ENCODE measurements at places on chromosomes 7 and 10.
A peak's percentile ranks its signal among the peaks of the same experiment; 100 is the strongest.

DNA sequence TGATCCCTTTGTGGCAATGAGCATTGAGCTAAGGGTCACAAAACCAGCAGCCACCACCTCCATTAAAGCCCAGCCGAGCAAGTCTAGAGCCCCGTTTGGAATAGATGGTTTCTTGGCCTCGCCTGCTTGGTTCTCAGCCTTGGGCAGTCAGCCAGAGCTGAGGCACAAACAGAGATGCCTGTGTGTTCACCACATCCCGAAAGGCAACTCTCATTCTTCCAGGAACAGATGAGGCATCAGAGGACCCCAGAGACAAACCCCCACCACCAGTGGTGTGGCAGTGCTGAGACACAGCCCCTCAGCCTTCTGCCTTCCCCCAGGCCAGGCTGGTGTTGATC, 203.3 kb upstream of the ZMIZ1 start:
- DNase-seq = no peak

DNA sequence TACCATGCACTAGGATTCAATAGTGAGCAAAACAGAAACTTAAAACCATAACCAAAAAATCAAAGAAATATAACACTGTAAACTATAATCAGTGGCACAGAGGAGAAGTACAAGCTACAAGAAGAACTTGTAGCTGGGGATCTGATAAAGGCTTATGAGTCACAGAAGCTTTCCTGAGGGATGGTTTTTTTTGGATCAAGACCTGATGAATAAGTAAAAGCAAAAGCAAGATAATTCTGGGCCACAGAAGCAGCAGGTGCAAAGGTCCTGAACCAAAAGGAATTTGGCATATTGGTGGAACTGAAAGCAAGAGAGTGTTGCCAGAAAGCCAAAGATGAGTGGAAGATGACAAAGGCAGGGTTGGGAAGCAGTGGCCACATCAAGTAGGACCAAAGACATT, 37.4 kb upstream of the BET1 start:
- DNase-seq = no peak

- DNase-seq = no peak
Observed at GRCh38 chr7:134827889-134828288, 48.5 kb downstream of the CALD1 start.

DNA sequence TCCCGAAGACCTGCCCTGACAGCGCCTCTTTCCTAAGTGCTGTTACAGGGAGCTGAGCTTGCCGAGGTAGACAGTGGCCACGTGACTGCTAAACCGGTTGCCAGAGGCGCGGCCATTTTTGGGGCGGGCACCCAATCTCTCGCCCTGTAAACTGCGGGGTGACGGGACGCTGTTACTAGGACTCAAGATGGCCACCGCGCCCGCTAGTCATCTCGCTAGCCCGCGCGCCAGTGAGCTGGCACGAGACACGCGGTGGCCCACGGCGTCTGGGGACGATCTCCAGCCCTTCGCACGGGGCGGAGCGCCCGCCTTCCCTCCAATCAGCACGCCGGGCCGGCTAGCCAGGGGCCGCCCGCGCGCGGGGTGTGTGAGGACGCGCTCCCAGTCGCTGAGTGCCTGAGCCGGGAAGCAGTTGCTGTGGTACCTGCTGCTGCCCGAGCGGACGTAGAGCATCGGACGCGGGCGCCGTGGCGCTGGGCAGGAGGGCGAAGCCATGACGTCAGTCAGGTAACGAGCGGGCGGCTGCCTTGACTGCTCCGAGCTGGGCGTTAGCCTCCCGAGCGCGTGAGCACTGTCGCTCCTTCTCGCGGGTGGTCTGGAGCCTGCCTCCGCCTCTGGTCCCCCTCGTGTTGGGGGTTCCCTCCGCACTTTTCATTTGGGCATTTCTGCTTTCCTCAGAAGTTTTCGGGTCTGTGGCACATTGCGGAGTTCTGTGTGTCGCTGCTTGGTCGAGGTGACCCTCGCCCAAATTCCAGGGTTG, 25.5 kb downstream of the ADK start:
- peak; percentile 97 for DNase-seq

DNA sequence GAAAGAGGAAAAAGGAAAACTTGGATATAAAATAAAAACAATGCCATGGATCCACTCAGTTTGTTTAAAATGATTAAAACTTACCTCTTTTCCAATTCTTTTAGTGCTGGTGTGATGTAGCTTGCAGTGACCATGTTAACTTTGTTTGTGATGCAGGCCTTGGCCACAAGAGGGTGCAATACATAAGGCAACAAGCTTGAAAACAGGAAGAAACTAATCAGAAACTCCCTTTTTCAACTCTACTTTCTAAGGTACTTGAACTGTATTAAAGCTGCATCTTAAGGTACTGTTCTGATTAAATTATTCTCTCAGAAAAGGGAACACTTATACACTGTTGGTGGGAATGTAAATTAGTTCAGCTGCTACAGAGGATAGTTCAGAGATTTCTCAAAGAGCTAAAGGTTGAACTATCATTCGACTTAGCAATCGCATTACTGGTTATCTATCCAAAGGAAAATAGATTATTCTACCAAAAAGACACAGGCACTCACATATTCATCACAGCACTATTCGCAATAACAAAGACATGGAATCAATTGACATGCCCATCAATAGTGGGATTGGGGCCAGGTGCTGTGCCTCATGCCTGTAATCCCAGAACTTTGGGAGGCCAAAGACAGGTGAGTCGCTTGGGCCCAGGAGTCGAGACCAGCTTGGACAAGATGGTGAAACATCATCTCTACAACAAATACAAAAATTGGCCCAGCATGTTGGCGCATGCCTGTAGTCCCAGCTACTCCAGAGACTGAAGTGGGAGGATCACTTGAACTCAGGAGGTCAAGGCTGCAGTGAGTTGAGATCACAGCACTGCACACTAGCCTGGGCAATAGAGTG, 50.9 kb downstream of the AASS start:
- DNase-seq = no peak

All from activated gamma-delta T cell (primary cell).